Suprapubic skin (tissue), 4 donors: ENCODE measurements at places on chromosomes 6 and 20.
A peak's percentile ranks its signal among the peaks of the same experiment; 100 is the strongest.

GRCh38 chr6:20217891-20218290, 5.6 kb upstream of the MBOAT1 start:
- DNase-seq: no peak

GRCh38 chr6:37323580-37323979, 30.2 kb upstream of the RNF8 start:
- DNase-seq: no peak

DNA sequence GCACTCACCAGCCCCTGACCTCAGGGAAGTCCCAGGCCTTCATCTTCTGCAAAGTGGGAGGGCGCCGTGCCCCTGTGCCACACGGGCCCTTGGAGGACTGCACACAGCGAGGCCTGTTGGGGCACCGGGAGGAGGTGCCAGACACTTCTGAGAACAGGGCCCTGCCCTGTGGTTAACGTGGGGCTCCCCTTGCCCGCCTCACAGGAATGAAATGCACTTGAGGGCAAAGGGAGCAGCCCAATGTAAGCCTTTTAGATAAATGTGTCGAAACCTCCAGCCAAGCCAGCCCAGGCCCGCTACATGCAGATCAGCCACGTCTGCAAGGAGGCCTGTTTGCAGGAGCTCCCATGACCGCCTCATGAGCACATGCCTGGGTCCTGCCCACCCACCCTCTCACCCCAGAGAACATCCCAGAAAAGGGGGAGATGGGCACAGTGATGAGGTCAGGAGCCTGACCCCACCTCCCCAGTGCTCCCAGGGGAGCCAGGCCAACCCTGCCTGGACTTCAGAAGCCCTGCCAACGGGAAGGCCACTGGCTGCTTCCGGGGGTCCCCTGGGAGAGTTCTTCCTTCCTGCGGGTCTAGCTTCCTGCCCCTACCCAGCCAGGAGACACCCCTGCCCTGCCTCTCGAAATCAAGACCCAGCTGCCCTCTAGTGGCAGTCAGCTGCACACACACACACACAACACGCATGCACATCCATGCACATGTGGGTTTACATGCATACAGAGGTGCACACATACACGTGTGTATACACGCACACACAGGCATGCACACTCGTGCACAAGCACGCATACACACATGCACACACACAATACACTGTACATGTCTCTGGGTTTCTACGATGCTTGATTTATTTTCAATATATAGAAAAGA, 178.7 kb downstream of the TAF4 start:
- DNase-seq: no peak

DNA sequence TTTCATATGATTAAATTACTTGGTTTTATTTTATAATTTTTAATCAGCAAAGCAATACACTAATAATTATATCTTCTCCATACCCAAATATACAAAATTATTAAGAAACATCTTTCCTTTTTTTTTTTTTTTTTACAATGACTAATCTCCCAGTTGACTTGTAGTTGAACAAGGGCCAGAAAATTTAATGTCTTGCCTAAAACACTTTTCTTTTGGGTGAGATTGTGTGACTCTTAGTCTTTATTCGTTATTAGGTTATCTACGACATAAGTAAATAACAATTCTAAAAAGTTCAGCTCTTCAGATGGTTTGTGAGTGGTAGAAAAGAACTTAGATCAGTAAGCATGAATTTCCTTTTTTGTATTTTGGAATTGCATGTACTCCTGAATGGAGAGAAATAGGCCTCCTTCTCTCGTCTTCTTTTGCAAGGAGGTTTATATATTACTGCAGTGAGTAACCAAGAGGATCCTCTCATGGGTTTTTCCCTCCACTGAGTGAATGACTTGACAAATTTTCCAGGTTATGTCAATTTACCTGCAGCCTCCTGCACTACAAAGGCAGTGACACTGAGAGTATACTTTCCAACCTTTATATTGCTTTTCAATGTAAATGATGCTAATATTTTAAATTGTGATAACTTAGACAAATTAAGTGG, 364.5 kb upstream of the CITED2 start:
- DNase-seq: no peak

DNA sequence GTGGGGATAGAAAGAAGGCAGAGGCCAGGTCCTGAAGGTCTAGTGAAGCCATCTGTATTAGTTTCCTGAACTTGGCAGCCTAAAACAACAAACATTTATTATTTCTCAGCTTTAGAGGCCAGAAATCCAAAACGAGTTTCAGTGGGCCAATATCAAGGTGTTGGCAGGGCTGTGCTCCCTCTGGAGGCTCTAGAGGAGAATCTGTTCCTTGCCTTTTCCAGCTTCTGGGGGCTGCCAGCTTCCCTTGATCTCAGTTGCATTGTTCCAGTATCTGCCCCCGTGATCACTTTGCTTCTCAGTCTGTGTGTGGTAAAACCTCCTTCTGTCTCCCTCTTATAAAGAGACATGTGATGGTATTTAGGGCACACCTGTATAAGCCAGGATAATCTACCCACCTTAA, 82.4 kb downstream of the MAFB start:
- DNase-seq: no peak

GRCh38 chr6:75488033-75488432, 5.6 kb downstream of the FILIP1 start:
- DNase-seq: no peak

- DNase-seq: no peak
Measured at GRCh38 chr6:109117346-109118035, 22.2 kb downstream of the CEP57L1 start.

DNA sequence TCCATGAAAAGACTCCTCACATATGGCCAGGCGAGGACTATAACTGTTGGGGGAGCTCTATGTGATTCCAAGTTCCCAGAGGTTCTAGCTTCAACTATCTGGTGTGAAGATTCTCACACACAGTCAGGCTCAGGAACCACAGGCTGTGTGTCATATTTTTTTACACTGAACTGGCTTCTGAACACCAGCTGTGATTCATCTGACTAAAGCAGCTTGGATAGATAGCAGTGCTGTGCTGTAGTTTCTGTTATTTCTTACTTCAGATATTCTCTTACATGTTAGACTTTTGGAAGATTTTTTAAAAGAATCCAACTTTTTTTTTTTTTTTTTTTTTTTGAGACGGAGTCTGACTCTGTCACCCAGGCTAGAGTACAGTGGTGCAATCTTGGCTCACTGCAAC, 140.7 kb upstream of the MCHR2 start:
- no peak for DNase-seq

GRCh38 chr6:125302840-125303511, 1.2 kb upstream of the HDDC2 start:
- DNase-seq: no peak

- no peak for DNase-seq
Measured at GRCh38 chr20:46938434-46938833, 43.8 kb downstream of the EYA2 start.

- DNase-seq: no peak
Measured at GRCh38 chr6:162050579-162050978, 677.0 kb downstream of the PRKN start.

GRCh38 chr6:56749632-56750151, 107.0 kb upstream of the DST start:
- DNase-seq: no peak

DNA sequence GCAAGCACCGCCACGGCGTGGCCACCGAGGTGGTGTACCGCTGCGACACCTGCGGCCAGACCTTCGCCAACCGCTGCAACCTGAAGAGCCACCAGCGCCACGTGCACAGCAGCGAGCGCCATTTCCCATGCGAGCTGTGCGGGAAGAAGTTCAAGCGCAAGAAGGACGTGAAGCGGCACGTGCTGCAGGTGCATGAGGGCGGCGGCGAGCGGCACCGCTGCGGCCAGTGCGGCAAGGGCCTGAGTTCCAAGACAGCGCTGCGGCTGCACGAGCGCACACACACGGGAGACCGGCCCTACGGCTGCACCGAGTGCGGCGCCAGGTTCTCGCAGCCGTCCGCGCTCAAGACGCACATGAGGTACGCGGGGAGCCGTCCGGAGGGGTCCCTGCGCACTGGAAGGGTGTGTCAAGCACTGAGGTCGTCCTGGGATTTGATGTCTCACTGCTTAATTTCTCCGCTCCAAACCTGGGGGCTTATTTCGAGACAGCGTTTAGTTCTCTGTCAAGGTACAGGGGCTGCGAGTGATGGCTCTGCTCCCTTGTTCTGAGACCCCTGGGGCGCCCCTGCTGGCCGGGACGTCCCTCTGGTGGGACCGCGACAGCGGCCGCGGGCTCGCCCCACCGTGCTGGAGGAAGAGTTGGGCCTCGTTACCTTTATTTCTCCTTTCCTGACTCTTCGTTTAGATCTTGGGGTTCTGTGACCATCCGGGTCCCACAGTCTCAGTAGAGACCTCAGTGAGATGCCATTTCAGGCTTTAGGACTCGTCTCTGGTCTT, 3.6 kb downstream of the GZF1 start:
- no peak for DNase-seq

- DNase-seq: no peak
Measured at GRCh38 chr6:106379951-106380350, 19.4 kb downstream of the CRYBG1 start.

GRCh38 chr20:56769921-56770600, 141.0 kb downstream of the TFAP2C start:
- no peak for DNase-seq

DNA sequence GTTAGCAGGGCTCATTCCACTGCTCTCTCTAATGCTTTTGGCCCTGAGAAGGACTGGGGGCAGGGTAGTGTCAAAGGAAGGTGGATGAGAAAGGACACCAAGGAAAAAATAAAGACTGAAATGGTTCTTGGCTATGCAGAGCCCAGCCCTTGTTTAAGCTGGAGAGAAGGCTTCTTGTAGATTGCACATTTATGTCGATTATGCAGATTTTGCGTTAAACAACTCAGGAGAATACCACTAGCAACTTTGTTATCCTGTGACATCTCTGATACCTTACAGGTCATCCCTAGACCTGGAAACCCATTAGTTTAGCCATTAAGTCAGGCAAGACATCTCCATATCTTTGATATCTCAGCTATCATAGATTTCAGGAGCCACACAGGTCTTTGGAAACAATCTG, 11.1 kb upstream of the IL17F start:
- no peak for DNase-seq

GRCh38 chr6:44000164-44000842, 126.9 kb downstream of the MRPL14 start:
- peak; percentile 59 for DNase-seq

DNA sequence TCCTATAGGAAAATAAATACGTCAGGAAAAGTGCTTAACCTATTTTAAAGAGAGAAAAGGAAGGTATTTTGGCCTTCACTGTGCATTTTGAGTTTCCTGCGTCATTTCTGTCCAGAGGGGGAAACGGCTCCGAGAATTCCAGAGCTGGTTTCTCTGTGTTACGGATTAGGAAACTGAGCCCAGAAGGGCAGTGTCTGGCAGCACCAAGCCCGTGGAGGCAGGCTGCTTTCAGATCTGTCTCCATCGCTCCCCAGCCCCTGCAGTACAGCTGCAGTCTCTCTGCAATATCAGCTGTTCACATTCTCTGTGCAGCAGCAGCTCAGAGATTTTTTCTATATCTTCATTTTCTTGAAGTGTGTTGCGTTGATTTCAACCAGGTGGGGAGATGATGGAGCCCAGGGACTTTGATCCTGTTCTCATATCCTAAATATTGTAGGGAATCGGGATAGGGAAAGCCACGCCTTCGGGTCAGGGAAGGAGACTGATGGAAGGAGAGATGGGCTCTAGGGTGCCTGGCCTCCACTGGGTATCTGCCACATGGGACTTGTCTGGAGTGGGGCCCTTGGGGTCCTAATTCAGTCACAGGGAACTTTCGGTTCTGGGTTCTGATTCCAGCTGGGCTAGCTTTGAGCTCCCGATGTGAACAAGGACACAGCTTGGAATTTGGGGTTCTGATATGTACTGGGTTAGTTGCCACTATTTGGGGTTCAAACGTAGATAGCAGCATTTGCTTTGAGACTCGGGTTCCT, 2.8 kb downstream of the ANKRD60 start:
- DNase-seq: no peak

DNA sequence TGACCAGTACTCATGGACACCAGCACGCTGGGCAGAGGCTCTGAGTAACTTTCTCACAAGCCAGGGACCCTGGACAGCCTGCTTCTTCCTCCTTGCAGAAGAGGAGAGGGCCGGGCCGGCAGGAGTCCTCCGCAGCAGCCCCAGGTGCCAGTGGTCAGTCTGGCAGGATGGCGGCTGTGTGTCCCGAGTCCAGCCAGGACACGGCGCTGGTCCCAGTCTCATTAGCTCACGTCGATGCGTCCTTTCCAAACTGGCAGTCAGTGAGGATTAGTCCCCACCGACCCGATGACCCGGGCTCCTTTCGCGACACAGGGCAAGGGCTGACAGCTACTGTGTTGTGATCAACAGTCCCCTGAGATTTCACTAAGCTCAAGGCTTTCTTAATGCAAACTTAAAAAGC, 267.0 kb downstream of the TAF4 start:
- no peak for DNase-seq

DNA sequence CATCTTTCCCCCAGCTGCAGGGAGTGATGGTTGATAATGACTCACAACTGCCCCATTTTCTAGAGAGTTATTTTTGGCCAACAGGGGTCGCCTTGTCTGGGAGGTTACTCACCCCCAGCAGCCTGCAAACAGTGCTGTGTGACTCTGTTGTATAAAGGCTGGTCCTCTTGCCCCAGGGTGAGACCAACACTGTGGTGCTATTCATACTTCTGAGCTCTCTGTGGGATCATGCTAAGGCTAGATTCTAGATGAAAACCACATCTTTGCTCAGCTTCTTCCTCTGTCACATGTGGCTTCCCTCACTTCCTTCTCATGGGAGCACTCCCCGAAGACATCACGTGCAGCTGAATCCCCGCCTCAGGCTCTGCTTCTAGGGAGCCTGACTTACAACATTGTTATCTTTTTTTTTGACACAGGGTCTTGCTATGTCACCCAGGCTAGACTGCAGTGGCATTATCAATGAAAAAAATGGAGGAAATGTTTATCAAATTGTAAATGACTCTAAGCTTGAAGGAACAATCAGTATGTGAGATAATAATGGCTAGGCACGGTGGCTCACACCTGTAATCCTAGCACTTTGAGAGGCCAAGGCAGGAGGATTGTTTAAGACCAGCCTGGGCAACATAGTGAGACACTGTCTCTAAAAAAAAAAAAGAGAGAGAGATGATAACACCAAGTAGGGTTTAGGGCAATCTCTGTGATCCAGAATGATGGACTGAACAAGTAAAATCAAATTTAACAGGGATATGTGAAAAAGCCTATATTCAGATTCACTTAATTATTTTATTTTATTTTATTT, 55.7 kb upstream of the SLC23A2 start:
- DNase-seq: no peak

DNA sequence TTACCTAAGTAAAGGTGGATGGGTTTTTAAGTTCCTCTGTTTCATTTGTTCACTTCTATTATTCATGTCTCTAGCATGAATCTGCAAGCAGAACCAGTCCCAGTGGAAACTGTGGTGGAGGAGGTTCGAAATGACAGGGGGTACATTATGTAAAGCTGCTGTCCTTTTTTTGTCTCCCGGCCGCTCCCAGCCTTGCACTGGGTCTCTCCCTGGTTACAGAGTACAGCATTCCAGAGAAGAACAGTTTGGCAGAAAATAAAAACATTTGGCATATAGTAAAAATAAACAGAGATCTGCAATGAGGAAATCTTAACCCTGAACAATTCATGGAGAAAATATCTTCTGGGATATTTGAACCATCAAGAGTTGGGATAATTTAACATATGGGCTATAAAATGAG, 34.6 kb upstream of the TAGAP start:
- no peak for DNase-seq
